ENCODE measurements at places on chromosomes 12 and 14. TPM values are rescaled to one million over a fixed set of nuclear protein-coding genes. Genes with fewer than 3 reads are reported as not detected.

The BHLHE41 gene
- 0.81 TPM for total RNA-seq

The ARHGDIB gene
- 759 TPM for total RNA-seq

The ZDHHC22 gene
- not detected for total RNA-seq

The B3GNT4 gene
- total RNA-seq: 0.27 TPM

The DGKA gene
- 53.6 TPM for total RNA-seq

The PLBD1 gene
- total RNA-seq: 1.1 TPM

The RNASE7 gene
- not detected for total RNA-seq

The IFNG-AS1 gene
- total RNA-seq: 0.27 TPM

The SLC39A2 gene
- not detected for total RNA-seq
